ENCODE measurements at places on chromosomes 11 and 22.

DNA sequence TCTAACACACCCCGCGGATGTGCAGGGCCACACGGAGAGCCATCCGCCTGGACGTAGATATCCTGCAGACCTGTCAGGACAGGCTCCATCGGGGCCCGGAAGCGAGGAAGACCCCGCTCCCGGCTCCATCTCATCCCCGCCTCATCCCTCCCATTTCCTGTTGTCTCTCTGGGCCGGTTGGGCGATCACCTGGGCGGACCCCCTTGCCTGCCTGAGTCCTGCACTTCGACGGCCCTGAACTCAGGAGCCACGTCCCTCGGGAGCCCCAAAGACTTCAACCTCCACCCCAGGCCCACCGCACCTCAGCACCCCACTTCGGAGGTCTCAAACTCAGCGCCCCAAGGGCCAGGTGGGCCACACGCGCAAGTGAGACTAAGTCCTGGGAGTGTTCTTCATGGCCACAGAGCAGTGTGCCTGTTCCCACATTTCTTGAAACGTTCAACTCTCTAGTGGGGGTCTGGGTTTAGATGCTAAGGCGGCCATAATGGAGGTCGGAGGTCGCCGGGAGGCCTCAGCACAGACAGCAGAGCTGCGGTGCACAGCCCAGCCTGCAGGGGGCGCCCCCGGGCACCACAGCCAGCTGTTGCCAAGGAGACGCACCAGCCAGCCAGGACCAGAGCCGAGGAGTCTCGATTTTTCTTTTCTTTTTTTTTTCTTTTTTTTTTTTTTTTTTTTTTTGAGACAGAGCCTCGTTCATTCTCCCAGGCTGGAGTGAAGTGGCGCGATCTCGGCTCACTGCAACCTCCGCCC, 26.0 kb upstream of the FADD start:
- peak; percentile 61 for DNase-seq

DNA sequence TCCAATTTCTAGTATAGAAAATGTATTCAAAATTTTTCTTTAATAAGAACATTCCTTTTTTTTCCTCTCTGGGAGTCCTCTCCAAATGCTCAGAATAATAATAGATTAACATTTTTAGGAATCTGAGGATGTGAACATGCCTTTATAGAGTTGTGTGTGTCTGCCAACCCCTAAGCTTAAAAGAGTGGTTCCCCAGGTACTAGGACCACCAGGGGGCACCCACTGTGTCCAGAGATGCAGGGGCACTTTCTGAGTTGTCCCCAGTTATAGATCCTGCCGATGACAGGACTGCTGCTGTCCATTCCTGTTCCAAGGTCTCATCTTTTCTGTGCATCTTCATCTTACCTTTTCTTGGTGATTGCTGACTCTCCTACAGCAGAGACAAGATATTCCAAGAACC, 27.0 kb upstream of the MICAL2 start:
- no peak for DNase-seq

DNA sequence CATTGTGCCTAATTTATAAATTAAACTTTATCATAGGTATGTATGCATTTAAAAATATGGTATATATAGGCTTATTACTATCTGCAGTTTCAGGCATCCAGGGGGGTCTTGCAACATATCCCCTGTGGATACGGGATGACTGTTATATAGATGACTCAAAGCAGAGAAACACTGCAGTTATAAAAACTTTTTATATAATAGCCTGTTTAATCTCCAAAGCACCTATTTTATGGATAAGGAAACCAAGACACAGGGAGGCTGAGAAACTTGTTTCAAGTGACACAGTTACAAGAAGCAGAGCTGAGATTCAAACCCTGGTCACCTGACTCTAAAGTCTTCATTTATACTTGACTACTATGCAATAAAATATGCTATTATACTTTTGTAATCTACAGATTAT, 897.7 kb downstream of the KCNA4 start:
- DNase-seq = peak; percentile 67

- no peak for DNase-seq
Observed at GRCh38 chr22:50310949-50311444, 3.6 kb upstream of the PLXNB2 start.

- DNase-seq = no peak
Observed at GRCh38 chr22:44084044-44084772, 60.1 kb downstream of the PARVB start.

DNA sequence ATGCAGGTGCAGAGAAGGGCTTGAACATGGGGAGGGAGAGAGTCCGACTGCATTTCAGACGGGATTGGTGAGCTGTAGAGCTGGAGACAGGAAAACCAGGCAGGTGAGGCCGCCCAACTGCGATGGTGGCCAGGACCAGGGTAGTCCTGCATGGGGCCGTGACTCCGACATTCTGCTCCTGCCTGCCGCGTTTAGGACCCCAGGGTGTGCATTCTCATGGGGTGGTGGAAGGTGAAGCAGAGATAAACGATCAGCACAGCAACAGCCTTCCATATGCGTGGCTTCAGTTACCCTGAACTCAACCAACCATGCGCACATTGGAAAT, 29.3 kb downstream of the SHANK2 start:
- no peak for DNase-seq

- DNase-seq = no peak
Observed at GRCh38 chr11:88418508-88418907, 81.0 kb upstream of the CTSC start.

DNA sequence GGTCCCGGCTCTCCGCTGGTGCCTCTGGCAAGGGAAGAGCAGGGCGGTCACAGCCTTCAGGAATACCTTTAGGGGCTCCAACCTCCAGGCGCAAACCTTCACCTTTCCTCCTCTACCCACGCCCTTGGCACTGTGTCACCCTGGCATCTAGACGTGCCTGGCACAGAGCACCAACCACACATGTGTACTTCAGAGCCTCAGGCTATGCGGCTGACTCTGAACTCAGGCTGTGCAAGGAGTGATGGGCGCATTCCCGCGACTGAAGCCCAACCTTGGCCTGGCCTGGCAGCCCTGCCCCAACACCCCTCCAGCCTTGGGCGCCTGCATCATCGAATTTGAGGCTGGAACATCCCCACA, 11.4 kb downstream of the SCARF2 start:
- no peak for DNase-seq

DNA sequence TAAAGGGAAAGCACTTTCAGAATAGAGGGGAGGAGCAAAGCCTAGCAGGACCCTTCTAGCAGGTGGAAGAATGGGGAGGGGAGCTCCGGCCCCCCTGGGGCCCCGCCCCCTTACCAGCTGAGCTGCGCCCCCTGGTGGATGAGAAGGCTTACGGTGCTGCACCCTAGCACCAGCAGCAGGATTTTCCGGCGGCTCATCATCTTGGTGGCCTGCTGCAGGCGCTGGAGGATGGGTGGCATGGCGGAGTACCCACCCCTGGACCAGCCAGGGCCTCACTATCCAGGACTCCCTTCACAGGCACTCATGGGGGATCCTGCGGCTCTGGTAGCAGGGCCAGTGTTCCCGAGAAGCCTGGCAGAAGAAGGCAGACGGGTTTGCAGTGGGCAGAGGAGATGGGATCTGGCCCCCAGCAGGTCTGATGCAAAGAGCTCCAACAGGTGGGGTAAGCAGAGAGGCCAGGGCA, 3.8 kb downstream of the GAL3ST3 start:
- DNase-seq = peak; percentile 92

- DNase-seq = no peak
Observed at GRCh38 chr11:29163231-29163630, 853.6 kb downstream of the KCNA4 start.

DNA sequence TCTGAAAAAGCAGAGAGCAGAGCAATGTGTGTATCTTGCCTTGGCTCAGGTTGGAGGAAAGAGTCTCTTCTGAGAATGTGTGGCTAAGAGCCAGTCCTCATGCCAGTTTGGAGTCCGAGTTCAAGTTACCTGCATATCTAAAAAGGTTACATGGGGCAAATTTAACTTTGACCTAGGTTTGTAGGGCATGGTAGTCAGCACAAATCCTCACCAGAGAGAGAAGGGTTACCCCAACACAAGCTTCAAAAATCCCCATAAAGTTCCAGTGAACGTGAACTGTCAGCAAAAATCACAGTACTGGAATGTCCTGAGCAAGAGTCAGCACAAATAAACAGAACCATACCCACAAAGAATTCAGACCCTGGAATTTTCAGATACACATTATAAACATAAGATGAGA, 13.8 kb downstream of the SDHD start:
- no peak for DNase-seq

GRCh38 chr22:50471962-50472361, 2.9 kb downstream of the SBF1 start:
- DNase-seq = no peak

DNA sequence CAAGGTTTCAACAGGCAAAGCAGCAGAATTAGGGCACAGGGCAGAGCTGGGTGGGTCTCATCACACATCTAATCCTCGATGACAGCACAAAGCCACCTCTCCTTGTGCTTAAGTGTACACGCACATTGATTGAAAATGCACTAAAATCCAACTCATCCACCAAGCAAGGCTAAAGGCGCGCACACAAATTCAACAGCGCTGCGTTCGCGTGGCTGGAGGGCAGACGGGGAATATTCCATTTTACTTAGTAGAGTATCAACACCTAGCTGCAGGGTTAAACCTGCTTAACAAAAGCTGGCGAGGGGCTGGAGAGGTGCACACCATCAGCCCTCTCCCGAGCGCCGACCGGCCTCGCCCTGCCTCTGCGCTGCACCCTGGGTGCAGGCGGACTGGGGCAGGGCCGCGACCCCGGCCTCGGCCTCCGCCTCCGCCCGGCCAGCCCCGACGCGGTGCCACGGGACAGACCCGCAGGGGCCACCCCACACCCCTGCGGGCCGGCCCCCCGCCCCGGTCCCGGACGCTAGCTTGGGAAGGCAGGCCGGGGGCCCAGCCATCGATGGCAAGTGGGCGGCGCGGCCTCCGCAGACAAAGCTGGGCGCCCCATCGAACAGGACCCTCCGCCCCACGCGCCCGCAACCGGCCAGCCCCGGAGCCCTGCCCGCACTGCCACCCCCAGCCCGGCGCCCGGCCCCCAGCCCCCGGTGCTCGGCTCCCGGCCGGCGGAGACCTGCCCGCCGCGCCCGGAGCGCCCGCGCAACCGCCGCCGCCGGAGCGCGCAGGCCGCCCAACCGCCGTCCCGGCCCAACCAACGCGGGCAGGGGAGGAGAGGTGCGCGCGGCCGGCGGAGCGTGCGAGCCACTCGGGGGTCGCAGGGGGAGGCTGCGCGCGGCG, 929 bp downstream of the PRDM10 start:
- peak; percentile 54 for DNase-seq

GRCh38 chr22:30212363-30212995, 34.1 kb downstream of the LIF start:
- no peak for DNase-seq

DNA sequence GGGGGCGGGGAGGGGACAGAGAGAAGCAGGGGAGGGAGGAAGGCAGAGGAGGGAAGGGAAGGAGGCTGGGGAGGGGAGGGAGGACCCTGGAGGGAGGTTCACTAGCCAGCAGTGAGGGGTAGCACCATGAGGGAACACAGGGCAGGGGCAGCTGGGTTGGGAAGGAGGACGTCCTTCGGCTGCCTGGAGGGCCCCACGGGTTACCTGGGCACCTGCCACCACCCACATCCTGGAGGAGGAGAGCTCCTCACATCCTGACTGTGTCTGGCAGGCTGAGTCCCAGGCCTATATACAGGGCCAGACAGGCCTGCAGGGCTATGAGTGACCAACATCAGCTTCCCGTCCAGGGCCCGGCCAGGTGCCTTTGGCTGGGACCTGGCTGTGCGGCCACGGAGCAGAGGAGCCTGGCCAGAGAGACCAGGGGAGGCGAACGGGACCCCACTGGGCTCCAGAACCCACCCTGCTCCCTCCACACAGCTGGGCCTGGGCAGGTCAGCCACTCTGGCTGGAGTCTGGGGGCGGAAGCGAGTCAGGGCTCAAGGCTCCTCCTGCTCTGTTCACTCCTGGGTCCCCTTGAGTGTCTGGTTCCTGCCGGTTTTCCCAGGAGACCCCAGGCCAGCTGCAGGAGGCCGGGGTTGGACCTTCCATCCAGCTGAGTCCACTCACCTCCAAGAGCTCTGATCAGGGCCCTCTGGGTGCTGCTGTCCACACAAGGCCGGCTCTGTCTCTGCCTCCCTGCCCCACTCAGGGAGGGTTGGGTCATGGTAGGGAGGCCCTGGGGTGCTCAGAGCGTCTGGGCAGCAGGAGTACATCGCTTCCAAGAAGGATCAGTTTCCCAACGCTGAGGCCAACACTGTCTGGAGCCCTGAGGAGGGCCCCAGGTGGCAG, 677.7 kb downstream of the BRD1 start:
- no peak for DNase-seq

DNA sequence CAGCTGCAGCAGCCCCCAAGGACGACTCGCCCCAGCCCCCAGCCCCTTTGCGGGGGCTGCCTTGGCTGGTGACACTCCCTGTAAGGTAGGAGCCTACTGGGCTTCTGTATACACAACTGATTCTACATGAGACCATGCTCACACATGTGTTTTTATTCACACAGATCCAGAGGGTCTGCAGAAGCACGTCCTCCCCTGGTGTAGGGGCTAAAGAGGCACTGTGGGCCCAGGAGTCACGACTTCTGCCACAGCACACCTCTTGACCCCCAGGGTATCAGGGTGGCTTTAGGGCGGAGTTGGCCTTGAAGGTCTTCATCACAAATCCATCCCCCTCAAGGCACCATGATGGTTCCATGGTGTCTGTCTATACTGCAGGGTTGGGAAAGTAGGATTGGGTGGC, 931.2 kb downstream of the TBC1D22A start:
- DNase-seq = no peak

- peak; percentile 55 for DNase-seq
Observed at GRCh38 chr22:35648066-35649025, at the start of gene APOL6. Gene APOL6 (plus strand): TSS chr22:35648446. CDS start chr22:35656426, 7,980 bp downstream.

GRCh38 chr11:32435152-32435480, 223 bp downstream of the WT1 start:
- DNase-seq = peak; percentile 79

- no peak for DNase-seq
Observed at GRCh38 chr11:117502015-117502778, 174.5 kb downstream of the CEP164 start.

GRCh38 chr11:126405374-126405773, 49.9 kb downstream of the ST3GAL4 start:
- no peak for DNase-seq

DNA sequence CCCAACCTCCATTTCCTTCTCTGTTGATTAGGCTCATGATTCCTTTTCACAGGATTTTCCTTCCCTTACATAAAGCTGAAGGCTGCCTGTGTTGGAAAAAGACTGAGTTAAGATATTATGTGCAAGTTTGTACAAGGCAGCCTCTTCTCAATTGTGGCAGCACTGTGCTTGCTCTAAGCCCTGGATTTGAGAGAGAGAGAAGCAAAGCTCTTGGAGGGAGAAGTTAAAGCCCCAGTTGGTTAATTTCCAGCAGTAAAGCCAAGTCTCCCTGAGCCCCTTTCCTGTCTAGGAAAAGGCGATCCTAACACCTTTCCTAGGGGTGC, 128.3 kb upstream of the SESN3 start:
- DNase-seq = no peak

- DNase-seq = no peak
Observed at GRCh38 chr11:45773786-45774655, 30.9 kb upstream of the SLC35C1 start.

- peak; percentile 63 for DNase-seq
Observed at GRCh38 chr11:66868726-66869566, 12.1 kb downstream of the LRFN4 start.

Data from A673 (cell line).